ENCODE measurements at places on chromosomes 12 and 14.

DNA sequence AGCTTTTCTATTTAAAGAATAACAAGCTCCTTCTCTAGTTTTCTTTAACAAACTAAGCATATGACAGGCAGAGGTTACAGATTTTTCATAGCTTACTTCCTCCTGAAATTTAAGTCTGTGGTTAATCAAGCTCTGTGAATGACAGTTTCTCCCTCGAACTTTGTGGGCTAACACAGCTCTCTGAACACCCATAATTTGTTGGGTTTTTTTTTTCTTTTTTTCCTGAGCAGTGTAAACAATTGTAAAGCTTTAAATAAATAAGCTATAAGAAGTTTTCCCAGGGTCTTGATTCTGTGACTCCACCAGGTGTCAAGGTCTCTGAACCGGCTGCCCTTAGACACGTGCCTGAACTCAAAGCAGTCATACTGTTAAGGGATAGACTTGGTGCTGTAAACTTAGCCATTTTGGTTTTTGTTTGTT lies 128.1 kb upstream of the AMIGO2 start:
- no peak for DNase-seq

DNA sequence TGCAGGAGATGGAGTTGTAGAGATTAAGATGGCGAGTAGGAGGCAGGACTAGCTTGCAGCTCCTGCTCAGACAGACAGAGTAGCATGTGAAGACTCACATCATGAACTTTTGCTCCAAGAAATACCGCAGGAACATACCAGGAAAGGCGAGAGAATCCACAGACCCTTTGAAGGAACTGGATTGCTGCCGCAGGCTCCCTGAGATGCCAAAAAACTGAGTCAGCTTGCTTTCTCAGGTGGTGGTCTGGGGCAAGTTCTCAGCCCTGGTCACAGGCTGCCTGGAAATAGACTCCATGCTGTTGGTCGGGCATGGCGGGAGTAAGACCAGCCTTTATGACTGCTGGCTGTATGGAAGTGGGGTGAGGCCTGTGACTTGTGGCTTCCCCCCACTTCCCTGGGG lies 163.6 kb upstream of the NAV3 start:
- no peak for DNase-seq

DNA sequence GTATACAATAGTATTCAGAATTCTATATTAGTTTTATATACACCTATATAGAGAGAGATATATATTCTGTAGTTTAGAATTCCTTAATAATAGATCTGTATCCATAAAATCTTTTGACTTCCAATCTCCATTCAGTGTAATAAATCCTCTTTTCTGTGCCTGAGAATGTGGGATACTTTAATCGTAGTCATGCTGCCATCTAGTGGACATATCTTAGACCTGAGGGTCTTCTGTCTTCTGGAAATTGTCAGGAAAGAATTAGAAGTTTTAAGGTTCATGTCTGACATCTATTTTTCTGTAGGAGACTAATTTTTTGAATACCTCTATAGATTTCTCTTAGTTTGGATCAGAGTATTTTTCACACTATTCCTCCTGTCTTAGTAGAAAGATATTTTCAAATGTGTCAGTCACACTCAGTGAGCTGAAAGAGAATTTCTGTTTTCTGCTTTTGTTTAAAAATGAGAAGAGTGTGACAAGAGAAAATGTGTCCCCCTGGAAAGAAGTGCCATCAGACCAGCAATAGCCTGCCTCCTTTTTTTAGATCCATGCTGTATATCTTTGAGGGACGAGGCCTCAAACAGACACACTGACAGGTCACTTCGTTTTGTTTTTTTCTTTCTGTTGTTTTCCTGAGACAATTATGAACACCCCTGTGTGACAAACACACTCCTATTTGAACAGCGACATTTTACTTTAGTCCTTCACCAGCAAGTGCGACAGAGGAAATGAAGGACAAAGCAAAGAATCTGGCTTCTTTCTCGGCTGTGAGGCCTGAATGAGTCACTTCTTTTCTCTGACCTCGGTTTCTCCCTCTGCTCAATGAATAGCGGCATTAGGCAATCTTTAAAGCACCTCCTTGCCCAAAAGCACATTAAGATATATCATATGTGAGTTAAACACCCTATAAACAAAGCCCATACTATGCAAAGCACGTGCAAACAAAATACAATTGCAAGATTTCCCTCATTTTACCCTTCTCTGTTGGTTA lies 96.3 kb downstream of the GALC start:
- peak; percentile 25 for DNase-seq

DNA sequence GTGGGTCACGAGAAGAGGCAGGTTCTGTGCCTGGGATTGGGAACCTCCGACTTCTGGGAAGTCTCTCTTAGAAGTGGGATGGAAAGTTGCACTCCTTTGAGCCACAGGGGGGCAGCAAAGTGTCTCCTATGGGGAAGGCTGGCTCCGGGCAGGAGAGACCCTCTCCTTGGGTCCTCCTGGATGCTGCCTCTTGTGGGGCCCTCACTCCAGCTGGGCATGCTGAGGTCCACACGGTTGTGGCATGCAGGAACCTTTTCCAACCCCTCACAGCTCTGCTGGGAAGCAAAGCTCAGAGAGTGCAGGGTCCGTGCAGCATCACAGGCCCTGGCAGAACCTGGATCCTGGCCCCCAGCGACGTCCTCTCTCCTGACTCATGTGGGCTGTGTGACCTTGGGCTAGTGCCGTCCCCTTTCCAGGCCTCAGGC lies 17.4 kb downstream of the SDSL start:
- no peak for DNase-seq

- DNase-seq: no peak
Observed at GRCh38 chr14:94405486-94405885, 17.1 kb upstream of the SERPINA1 start.

DNA sequence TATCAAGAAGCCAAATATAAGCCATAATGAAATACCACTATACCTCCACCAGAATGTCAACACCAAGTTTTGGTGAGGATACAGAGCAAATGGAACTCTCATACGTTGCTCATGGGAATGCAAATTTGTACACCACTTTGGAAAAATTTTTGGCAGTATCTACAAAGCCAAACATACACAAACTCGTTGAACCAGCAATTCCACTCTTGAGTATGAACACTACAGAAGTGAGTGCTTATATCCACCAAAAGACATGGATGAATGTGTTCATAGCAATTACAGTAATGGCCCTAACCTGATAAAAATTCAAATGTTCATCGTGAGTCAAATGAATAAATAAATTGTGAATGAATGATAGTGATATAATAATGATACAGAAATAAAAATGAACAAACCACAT lies 24.8 kb downstream of the C12orf71 start:
- DNase-seq: no peak

DNA sequence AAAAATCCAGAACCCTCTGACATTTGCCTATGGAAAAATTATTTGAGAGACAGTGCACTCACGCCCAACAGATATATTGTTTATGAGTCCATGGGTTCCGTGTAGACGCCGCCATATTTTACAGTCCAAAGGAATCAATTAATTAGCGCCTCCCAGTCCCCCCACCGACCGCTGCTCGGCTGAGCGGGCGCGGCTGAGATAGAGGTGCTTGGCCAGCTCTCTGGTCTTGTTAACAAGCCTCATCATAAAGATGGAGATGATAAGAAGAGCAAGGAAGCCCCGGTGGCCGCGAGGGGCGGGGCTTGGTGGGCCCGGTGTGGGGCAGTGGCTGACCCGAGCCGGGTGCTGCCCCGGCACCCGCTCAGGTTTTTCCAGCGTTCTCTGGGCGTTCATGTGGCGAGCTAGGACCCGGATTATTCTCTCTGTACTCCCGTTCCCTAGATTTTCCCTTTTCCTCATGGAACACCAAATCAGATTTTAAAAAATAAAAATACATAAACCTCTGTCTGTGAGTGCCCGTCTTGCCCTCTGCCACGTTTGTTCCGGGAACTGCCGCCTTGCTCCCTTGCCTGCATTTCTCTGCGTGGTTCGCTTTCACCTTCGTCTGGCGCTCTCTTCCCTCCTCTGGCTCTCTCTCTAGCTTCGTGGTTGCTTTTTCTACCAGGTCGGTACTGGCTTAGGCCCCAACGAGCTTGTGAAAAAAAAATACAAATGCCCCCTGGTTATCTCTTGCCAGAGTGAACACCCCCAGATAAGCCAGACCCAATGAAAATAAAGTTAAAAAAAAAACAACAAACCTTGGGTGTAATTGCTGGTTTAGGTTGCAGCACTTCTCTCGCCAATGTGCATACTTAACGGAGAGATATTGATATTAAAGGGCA lies 9.0 kb downstream of the HOXC12 start:
- no peak for DNase-seq

DNA sequence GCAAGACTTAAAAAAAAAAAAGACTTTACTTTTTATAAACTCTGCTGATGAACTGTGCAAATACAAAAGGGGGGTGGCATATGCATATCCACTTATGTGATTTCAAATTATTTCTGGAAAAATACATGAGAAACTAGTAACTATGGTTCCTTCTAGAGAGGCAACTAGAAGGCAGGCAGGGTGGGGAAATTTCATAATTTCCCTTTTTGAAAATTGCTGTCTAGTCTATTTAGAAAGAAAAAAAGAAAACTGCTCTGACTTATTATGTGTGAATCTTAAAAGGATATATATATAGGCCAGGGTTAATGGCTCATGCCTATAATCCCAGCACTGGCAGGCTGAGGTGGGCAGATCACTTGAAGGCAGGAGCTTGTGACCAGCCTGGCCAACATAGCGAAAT lies 42.3 kb downstream of the ANAPC7 start:
- DNase-seq: no peak

Data from naive thymus-derived CD8-positive, alpha-beta T cell (primary cell).